ENCODE measurements at places on chromosomes 12 and 14.

- no peak for DNase-seq
Observed at GRCh38 chr12:87320724-87321123, 708.5 kb downstream of the C12orf50 start.

GRCh38 chr12:12859690-12860089 lies 31.7 kb upstream of the GPRC5A start:
- DNase-seq: no peak

DNA sequence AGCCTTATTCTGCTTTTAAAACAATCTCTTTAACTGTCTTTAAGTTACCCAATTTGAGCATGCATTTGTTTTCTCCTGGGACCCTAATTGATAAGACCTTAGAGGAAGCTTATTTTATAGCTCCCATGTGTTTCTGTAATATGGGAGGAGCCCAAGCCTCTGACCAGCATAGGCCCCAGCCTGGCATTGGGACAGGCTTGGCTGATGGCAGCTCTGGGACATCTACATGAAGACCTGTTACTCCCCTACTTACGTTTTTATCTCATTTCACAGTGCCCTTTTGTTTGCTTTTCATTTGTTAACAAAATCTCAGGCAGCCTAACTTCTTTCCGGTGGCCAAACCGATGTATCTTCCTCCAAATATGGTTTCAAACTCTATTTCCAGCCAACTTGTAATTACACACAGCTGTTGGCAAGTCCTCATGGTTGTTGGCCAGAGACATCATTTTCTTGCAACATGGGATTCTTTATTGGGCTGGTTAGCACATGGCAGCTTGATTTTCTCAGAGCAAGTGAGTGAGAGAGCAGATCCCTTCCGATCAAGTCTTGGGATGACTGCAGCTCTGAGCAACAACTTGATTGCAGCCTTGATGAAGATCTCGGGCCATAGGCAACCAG lies 1117.5 kb downstream of the AACS start:
- DNase-seq: no peak

GRCh38 chr14:77306416-77306815 lies 14.3 kb downstream of the POMT2 start:
- no peak for DNase-seq

- DNase-seq: no peak
Observed at GRCh38 chr14:90676912-90677311, 139.3 kb downstream of the TTC7B start.

Measured in osteocyte (in vitro differentiated cells).